Lung (tissue), 17 donors: ENCODE measurements at places on chromosomes 2 and 18. TPM values are rescaled to one million over a fixed set of nuclear protein-coding genes. Genes with fewer than 3 reads are reported as not detected.

Gene LOXHD1
- total RNA-seq: 3.1 TPM

Gene CD8B2
- not detected for total RNA-seq

Gene SLC19A3
- 56.5 TPM for total RNA-seq

Gene C2orf15
- total RNA-seq: 4.8 TPM

Gene MALT1
- 18.8 TPM for total RNA-seq

Gene ANKRD23
- 6.4 TPM for total RNA-seq

Gene SANBR
- total RNA-seq: 16.3 TPM

Gene MARCO
- total RNA-seq: 213 TPM

Gene IL1R2
- total RNA-seq: 119 TPM

Gene NLRC4
- 3.8 TPM for total RNA-seq

Gene DRC1
- 18.4 TPM for total RNA-seq

Gene SRBD1
- total RNA-seq: 30.6 TPM

Gene AQP12A
- total RNA-seq: not detected

Gene RMC1
- total RNA-seq: 28.2 TPM

Gene ZNF892
- total RNA-seq: 2.7 TPM

Gene RNF144A
- total RNA-seq: 25.3 TPM

Gene SRD5A2
- 2.9 TPM for total RNA-seq

Gene NT5DC4
- 0.09 TPM for total RNA-seq

DNA sequence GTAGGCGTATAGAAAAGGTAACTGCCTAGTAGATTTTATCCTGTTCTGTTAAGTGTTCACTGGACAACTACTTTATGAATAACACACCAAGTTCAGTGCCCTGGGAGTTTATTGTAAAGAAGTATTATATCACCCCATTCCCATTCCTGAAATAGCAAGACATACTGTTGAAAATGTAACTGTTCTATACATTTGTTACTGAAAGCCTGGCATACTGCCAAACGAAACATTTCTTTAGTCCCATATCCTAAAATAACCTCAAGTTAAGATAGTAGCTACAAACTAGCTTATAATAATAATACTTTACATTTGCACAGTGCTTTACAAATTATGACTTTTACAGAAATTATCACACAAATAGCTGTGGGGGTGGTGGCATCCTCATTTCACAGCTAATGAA lies 25.1 kb downstream of the SPDYA start:
- H3K27me3 ChIP-seq: no peaks in the 10 kb centered on the region
- peak; percentile 37 for DNase-seq
- H3K4me3 ChIP-seq: no peak overlapping the region
- no peak overlapping the region for H3K27ac ChIP-seq
- H3K4me1 ChIP-seq: no peaks in the 10 kb centered on the region

- peaks cover 36% of the 10 kb centered on the region for H3K4me1 ChIP-seq
- DNase-seq: no peak
- H3K36me3 ChIP-seq: no peaks in the 10 kb centered on the region
- no peak overlapping the region for H3K4me3 ChIP-seq
Measured at GRCh38 chr2:43131890-43132682, 94.3 kb downstream of the ZFP36L2 start.

GRCh38 chr2:172574965-172575364 lies 19.1 kb downstream of the PDK1 start:
- no peak overlapping the region for H3K4me3 ChIP-seq
- H3K27me3 ChIP-seq: no peaks in the 10 kb centered on the region
- no peak overlapping the region for H3K27ac ChIP-seq
- no peaks in the 10 kb centered on the region for H3K4me1 ChIP-seq
- no peak for DNase-seq
- H3K36me3 ChIP-seq: peaks cover 22% of the 10 kb centered on the region

GRCh38 chr2:123696799-123697410 lies 328.2 kb upstream of the CNTNAP5 start:
- H3K4me3 ChIP-seq: no peak overlapping the region
- H3K36me3 ChIP-seq: no peaks in the 10 kb centered on the region
- DNase-seq: no peak
- H3K27ac ChIP-seq: no peak overlapping the region
- H3K27me3 ChIP-seq: no peaks in the 10 kb centered on the region
- H3K4me1 ChIP-seq: no peaks in the 10 kb centered on the region

- no peaks in the 10 kb centered on the region for H3K36me3 ChIP-seq
- no peaks in the 10 kb centered on the region for H3K27me3 ChIP-seq
- no peak overlapping the region for H3K4me3 ChIP-seq
- no peak overlapping the region for H3K27ac ChIP-seq
- DNase-seq: peak; percentile 94
Measured at GRCh38 chr2:46780801-46781445, 134.7 kb downstream of the MCFD2 start.

- H3K27me3 ChIP-seq: no peaks in the 10 kb centered on the region
- H3K4me3 ChIP-seq: no peak overlapping the region
- H3K4me1 ChIP-seq: peaks cover 1% of the 10 kb centered on the region
- no peaks in the 10 kb centered on the region for H3K36me3 ChIP-seq
- no peak for DNase-seq
Measured at GRCh38 chr18:54386043-54386442, 28.3 kb downstream of the C18orf54 start.

DNA sequence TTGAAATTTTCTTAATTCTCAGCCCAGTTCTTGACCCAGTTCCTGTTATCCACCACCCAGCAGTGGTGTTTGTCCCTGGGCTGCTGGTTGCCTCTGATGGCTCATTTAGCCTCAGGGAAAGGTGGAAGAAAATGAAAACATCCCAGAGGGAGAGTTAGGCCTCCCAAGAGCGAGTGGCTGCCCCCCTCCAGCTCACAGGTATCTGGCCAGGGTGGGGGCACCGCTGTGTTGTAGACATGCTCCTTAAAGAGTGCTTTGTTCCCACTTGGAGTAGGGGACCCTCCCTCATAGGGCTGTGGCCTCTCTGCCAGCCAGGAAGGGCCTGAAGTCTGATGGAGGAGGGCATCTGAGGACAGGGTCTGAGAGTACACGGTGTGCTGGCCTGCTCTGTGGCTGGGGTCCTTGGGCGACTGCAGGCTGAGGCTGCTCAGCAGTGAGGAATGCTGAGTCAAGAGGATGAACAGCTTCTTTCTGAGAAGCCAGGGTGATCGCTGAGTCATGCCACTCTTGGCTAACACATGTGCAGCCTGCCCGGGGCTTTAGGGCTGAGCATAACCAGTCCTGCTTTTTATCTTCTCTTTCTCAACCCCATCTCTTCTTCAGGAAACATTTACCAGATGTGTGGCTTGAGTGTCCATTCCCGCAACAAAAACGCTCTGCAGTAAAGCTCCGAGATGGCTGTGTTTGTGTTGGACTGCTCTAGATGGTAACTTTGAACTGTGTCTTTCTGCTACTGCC lies 72.3 kb downstream of the IL1R2 start:
- DNase-seq: peak; percentile 91
- no peak overlapping the region for H3K4me3 ChIP-seq
- H3K27me3 ChIP-seq: no peaks in the 10 kb centered on the region

GRCh38 chr18:35693829-35694228 lies 112.3 kb downstream of the GALNT1 start:
- H3K27ac ChIP-seq: no peak overlapping the region
- H3K4me3 ChIP-seq: no peak overlapping the region
- no peaks in the 10 kb centered on the region for H3K4me1 ChIP-seq
- peaks cover 18% of the 10 kb centered on the region for H3K36me3 ChIP-seq
- H3K27me3 ChIP-seq: no peaks in the 10 kb centered on the region

DNA sequence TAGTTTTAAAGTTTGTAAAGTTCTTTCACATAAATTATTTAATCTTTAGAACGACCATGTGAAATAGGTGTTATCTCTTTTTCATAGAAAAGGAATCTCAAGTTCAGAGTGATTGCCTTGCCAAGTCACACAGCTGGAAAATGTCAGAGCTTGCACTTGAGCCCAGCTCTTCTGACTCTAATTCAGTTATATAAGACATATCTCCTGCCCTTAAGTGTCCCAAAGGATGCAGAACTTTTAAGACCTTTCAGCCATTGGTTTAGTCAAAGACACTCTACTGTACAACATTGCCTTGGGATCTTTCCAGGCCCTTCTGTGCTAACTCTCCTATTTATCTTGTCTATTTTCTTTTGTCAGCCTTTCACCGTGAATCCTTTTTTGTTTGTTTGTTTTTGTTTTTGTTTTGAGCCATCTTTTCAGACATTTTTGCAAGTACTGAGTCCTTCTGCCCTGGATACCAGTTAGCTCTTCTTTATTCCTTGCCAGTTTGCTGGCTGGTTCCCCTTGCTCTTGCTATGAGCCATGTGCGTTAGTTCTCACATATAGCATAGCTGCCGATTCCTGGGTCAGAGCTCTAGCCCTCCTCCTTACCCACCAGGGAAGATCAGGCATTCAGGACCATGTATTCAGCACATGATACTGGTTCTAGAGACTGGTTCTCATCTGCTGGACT lies 160.0 kb upstream of the MYO3B start:
- H3K36me3 ChIP-seq: peaks cover 4% of the 10 kb centered on the region
- no peak overlapping the region for H3K4me3 ChIP-seq
- H3K27ac ChIP-seq: peak overlapping the region; percentile 38
- peak; percentile 64 for DNase-seq

DNA sequence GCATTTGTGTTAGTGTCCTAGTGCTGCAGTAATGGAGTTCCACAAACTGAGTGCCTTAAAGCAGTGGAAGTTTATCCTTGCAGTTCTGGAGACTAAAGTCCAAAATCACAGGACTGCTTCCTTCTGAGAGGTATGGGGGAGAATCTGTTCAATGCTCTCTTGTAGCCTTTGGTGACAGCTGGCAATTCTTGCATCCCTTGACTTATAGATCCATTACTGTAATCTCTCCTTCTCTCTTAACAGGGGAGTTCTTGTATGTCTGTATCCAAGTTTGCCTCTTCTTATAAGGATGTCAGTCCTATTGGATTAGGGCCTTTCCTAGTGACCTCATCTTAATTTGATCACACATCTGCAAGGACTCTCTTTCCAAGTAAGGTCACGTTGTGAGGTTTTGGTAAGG lies 69.9 kb downstream of the XRCC5 start:
- H3K27me3 ChIP-seq: no peaks in the 10 kb centered on the region
- no peak for DNase-seq
- H3K4me1 ChIP-seq: no peaks in the 10 kb centered on the region

DNA sequence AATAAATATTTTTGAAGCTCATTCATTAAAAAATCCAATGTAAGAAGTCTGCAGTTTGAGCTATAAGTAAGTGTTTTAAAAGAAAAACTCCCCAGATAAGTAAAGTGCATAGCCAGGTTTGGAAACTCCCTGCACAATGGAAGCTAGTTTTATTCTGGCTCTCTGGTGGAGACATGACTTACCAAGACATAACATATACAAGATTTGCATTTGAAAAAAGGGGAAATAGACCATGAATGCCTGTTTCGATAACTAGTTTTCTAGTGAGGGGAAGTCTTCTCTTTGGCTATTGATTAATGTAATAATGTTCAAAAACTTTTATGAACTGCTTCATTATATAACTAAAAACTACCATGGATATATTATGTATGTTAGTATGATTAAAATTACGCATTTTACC lies 435.2 kb downstream of the ARHGAP15 start:
- no peak overlapping the region for H3K4me3 ChIP-seq
- H3K27me3 ChIP-seq: no peaks in the 10 kb centered on the region
- no peak overlapping the region for H3K27ac ChIP-seq
- H3K4me1 ChIP-seq: no peaks in the 10 kb centered on the region
- H3K36me3 ChIP-seq: no peaks in the 10 kb centered on the region

- DNase-seq: peak; percentile 52
- H3K27ac ChIP-seq: no peak overlapping the region
- H3K36me3 ChIP-seq: no peaks in the 10 kb centered on the region
- H3K4me3 ChIP-seq: no peak overlapping the region
Measured at GRCh38 chr2:104502901-104503300, 351.0 kb upstream of the POU3F3 start.

DNA sequence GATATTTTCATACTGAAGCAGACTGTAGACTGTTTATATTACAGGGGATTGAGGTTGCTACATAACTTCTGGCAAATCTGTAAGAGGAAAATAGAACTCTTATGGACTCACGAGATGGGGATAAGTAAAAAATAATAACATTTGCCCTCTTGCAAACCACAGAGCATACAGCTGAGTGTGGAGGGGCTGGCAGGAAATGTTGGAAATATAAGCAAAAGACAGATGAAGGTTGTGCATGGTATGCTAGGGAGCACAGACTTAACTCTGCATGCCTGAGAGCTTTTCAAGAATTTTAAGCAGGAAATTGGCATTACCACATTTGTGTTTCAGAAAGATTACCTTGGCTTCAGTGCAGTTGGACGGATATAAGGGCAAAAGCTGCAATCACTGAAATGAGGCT lies 411.1 kb downstream of the RAD51AP2 start:
- H3K36me3 ChIP-seq: no peaks in the 10 kb centered on the region
- H3K27ac ChIP-seq: no peak overlapping the region
- no peak overlapping the region for H3K4me3 ChIP-seq
- no peaks in the 10 kb centered on the region for H3K4me1 ChIP-seq

DNA sequence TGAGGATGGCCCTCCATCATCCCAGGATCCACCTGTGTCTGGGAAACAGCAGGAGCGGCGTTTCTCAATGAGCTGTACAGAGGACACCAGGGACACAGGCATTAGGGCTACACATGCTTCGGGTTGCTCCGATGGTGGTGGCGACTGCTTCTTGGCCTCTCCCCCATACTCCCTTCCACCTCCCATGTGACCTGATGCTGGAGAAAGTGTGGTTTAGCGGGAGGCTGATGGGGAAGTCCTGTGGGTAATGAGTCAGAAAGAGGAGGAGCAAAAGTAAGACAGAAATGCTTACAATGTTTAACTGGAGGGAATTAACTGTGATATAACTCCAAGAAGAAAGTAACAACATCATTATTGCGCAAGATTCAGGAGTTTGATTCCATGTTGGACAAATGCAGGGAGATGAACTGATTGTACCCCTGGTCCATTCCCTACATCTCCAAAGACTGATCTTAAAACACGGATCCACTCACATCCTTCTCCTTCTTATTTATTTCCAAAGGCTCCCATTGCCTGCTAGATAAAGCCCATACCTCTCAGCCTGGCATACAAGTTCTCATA lies 186.6 kb downstream of the NRP2 start:
- no peak overlapping the region for H3K4me3 ChIP-seq
- no peaks in the 10 kb centered on the region for H3K4me1 ChIP-seq
- no peak for DNase-seq
- H3K36me3 ChIP-seq: no peaks in the 10 kb centered on the region
- no peaks in the 10 kb centered on the region for H3K27me3 ChIP-seq
- no peak overlapping the region for H3K27ac ChIP-seq

- H3K27me3 ChIP-seq: no peaks in the 10 kb centered on the region
- H3K4me3 ChIP-seq: no peak overlapping the region
- no peak for DNase-seq
- H3K36me3 ChIP-seq: no peaks in the 10 kb centered on the region
- no peak overlapping the region for H3K27ac ChIP-seq
Measured at GRCh38 chr2:58476556-58476955, 235.4 kb upstream of the FANCL start.

DNA sequence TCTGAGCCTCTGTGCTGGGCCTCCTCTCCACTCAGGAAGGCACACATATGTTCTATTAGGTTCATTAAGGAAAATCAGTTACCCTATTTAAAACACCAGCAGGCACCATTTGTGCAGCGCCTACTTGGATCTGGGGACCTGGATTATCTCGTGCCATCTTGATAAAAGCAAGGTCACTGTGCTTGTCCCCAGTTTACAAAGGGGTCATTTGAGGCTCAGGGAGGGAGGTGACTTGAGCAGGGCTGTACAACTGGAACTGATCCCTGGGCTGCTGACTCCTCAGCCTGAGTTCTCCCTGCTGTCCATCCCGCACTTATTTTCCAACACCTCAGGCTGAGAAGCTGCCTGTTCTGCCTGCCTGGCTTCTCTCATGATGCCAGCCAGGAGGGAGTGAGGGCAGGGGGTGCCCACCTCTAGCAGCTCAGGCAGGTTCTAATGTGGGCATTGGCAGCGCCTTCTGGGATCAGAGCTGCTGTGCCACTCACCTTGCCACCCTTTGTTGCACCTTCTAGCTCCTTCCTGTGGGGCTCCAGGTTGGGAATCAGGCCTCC lies 120.3 kb downstream of the GLI2 start:
- DNase-seq: no peak
- H3K27ac ChIP-seq: no peak overlapping the region
- no peak overlapping the region for H3K4me3 ChIP-seq
- no peaks in the 10 kb centered on the region for H3K27me3 ChIP-seq
- no peaks in the 10 kb centered on the region for H3K36me3 ChIP-seq
- no peaks in the 10 kb centered on the region for H3K4me1 ChIP-seq
